Suprapubic skin (tissue), 4 donors: ENCODE measurements at places on chromosomes 5 and 9.
A peak's percentile ranks its signal among the peaks of the same experiment; 100 is the strongest.

- DNase-seq: no peak
Observed at GRCh38 chr9:32401488-32401887, 17.0 kb downstream of the ACO1 start.

DNA sequence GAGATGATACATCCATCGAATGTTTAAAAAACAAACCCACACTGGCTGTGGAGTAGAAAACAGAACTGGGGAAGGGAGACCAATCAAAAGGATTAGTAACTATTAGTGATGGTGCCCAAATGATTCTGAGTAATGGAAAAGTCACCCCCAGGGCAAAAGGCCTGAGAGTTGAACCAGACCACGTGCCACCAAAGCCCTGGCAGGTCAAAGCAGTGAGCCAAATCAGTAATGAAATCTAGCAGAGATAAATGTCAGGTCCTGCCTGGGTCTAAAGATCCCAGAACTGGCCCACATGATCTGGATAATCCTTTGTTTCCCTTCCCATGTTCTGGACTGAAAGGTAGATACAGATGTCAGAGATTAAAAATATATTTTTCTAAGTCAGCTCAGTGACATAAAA is 9.4 kb downstream of the OTULINL start:
- no peak for DNase-seq

DNA sequence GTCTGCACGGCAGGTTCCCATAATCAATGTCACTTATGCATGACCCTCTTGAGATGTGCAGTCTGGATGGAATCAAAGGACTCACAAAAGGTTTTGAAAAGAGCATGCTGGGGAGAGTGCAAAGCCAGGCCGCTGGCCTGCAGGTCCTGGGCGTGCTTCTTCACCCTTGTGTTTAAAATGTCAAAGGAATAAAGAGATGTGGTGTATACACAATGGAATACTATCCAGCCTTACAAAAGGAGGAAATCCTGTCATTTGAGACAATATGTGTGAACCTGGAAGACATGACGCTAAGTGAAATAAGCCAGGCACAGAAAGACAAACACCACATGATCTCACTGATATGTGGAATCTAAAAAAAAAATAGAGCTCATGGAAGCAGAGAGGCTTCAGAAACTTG is 137.5 kb upstream of the PHYKPL start:
- DNase-seq: no peak

GRCh38 chr5:114362197-114362976 is 517 bp downstream of the KCNN2 start:
- DNase-seq: no peak

GRCh38 chr9:35659340-35659739 is 1.2 kb downstream of the CCDC107 start:
- no peak for DNase-seq

DNA sequence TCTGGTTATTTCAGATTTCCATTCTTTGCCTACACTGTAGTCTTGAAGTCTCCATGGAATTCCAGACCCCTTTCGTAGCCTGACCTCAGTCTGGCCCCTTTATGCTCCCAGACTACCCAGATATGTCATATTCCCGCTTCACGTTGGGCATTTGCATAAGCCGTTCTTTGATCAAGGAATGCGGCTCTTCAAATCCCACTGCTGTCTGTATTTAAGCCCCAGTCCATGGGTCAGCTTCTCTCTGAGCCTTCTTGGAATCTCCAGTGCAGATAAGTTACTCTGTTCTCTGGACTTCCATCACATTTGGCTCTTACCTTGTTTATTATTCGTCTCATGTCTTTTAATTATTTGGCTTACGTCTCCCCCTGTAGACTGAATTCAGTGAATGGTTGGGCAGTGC is 97.4 kb downstream of the PARP8 start:
- DNase-seq: no peak

- DNase-seq: no peak
Observed at GRCh38 chr5:145920542-145921210, 15.7 kb upstream of the SH3RF2 start.

DNA sequence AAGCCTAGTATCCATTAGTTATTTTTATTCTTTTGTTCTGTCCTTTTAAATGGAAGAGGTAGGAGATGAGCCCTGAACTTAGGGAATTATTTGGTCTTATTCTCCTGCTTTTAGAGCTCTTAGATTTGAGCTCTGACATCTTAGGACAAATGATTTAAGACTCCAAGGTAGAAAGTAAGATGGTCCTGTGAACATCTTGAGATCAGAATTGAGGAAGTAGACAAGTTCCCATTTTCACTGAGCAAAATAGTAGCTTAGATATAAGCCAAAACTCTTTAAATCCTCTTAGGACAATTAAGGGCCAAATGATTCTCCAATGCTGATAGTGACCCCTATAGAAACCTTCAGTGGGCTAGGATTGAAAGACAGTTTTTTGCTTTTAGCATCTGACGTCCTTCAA is 53.0 kb upstream of the RUSC2 start:
- DNase-seq: no peak

- DNase-seq: no peak
Observed at GRCh38 chr9:127132921-127133647, 10.6 kb upstream of the ANGPTL2 start.

DNA sequence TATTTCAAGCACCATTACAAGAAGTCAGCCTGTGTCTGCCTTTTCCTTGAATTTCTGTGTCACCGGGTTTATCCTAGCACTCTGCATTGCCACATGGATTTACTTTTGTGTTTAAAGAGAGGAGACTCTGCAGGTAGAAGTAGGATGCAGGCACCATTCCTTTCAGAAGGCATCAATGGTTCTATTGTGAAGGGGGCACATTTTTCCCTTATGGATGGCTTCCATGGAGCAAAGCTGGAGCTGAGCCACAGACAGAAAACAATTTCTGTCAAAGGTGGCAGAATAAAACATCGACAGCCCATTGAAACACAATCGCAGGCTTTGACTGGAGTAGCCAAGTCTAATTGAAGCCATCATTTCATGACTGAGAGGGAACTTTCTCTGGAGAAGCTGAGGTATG is 288.0 kb upstream of the ANKH start:
- DNase-seq: no peak

GRCh38 chr9:127168756-127169574 is 46.5 kb upstream of the ANGPTL2 start:
- peak; percentile 30 for DNase-seq

GRCh38 chr9:127180457-127181314 is 58.3 kb upstream of the ANGPTL2 start:
- DNase-seq: peak; percentile 57

GRCh38 chr9:72633966-72634365 is 112.6 kb downstream of the TMC1 start:
- DNase-seq: no peak

DNA sequence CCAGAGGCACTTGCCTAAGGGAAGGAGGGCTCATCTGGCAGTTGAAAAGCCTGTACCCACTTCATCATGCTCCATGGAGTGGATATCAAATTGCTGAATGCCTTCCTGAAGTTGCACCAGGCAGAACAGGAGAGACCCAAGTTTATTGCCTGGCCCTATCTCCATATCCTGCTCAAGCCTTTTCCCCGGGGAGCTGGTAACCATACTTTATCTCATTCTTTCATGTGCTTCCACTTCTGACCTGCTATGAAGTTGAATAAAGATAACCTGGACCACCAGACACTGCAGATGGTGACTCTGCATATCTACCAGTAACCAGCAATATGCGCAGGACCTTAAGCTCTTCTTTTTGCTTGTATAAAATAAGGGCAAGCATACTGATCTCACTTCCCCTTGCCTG is 1397.5 kb upstream of the CDH6 start:
- DNase-seq: no peak

DNA sequence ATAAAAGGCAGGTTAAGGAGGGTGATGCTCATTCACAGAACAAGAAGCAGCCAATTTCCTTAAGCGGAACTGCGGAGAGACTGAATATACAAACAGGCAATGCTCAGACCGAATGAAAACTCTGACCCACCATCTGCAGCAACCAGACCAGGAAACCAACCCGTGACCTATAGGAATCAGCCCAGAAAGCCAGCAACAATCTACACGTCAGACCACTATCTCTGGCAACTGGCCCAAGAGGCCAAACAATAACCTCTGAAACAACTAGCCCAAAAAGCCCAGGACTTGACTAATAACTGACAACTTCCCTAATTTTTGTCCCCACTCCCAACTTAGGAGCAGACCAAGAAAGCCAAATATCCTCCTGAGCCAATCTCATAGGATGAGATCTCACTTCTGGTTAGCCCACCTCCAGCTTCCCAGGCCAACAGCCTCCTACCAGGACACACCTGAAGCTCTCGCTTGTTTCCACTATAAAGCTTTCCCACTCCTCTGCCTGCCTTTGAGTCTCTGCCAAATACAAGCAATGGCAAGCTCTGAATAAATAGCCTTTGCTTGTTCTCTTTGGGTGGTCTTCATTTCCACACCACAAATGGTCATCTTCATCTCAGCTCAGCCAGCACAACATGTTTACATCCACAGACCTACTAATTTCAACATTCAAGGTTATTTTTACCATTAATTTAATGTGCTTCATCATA is 168.5 kb downstream of the HSD17B3 start:
- DNase-seq: no peak

DNA sequence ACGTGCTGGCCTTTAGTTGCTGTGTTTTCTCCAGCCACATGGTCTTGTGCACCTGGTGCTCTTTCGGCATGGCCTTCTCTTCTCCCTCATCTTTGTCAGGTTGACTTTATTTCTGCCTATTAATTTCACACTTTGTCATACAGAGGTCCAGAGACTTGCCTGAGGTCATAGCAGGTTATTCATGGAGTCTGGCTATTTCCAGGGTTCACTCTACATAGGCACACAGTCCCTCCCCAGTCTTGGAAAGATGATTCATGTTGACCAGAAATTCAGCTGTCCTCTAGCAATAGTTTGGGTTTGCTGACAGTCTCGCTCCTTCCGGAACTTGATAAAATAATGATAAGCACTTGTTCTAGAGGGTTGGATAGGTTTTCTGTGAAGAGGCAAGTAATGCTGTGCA is 81.6 kb downstream of the ARHGAP26 start:
- DNase-seq: no peak

GRCh38 chr9:136283291-136284235 is 20.3 kb downstream of the CCDC187 start:
- no peak for DNase-seq

- DNase-seq: no peak
Observed at GRCh38 chr9:27308691-27309390, 11.9 kb upstream of the EQTN start.

GRCh38 chr5:136200761-136201160 is 7.8 kb upstream of the SMIM32 start:
- DNase-seq: no peak

- DNase-seq: no peak
Observed at GRCh38 chr9:21154018-21154608, 12.3 kb downstream of the IFNA21 start.

DNA sequence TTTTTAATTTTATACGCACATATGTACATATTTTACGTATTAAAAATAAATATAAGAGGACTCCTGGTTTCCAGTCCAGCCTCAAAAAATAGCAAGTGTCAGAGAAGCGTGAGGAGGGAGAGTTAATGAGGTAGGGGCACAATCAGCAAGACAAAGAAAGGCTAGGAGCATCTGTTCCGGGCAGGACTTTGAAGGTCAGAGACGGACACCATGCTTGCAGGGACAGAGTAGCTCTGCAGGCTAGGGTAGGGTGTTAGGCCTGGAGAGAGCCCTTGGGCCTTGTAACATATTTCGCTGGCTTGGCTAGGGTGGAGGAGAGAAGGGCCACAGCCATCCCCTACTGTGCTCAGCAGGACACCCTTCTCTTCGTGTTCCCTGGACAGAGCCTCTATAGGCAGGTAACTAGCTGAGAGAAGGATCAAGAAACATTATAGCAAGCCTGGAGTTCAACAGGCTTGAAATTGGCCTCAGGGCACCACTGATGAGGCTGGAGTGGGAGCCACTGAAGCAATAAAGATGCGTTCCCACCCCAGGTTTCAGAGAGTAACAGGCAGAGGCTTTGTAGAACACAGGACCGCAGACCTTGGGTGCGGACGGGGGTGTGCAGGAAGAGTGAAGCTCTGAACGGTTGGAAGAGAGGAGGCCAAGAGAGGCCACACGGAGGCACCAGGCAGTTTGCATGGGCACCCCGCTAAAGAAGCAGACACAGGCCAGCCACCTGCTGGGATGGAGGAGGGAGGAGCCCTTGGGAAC is 9.7 kb upstream of the IPPK start:
- DNase-seq: no peak

GRCh38 chr5:136793300-136793699 is 428.0 kb upstream of the TRPC7 start:
- DNase-seq: no peak

DNA sequence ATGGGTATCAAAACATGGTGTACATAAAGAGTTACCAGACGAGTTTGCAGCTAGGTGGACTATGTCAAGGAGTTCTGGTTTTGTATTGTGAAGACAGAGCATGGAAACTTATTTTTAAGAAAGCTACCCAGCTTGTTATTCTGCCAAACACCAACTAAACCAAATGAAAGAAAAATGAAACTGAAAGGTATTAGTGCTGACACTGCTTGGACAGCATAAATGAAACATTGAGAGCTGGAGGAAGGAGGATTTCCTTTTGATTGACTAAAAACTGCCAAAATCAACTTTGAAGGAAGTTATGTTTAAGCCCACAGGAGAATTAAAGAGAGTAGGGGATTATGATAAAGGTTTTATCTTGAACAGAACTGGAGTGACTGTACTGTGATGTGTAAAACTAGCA is 766.2 kb downstream of the PTPRD start:
- no peak for DNase-seq

DNA sequence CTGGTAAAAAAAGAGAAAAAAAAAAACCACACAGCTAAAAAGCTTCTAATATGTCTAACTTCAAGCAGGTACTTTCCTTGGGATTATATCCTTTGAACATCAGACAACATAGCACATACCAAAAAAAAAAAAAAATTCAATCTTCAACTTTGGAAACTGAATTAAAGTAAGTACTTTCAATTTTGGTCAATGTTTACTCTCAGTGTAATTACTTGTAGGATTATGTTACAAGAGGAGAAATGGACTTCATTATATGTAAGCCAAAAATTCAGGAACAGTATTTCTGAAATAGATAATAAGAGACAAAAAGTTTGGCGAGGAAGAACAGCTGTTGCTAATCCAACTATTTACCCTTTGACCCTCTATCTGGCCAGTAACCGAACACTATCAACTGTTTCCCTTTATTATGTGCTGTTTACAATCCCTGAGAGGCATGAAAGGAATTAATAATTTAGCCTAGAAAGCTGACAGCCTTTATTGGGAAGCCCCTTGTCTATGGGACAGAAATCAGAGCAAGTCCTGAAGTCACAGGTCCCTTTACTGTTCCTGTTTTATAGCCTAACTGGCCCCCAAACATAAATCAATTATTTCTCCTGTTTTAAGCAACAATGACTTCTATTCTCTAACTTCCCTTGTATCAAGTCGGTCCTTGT is 46.6 kb downstream of the NR6A1 start:
- no peak for DNase-seq

GRCh38 chr5:6673031-6673430 is 39.8 kb downstream of the SRD5A1 start:
- DNase-seq: no peak

DNA sequence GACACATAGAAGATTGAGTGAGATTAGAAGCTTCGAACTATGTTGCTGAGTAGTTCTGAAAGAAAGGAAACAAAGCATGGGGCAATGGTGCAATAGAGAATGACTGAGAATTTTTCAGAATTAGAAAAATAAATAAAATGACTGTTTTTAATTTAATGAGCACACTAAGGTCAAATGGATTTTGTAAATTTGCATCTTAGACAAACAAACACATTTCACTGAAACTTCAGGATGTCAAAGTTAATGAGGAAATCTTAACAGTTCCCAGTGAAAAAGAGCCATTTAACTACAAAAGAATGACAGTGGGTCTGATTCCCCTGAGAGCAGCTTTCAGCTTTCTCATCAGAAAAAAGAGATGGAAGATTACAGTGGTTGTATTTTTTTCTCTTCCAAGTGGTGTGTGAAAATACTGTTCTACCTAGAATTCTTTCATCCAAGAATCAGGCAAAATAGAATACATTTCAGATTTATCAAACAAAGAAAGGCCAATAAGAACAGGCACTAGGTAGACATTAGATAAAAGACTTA is 591.9 kb downstream of the SEMA5A start:
- DNase-seq: no peak
